A549 treated with dexamethasone at 1 μM for 4 hours (cell line): ENCODE measurements at places on chromosomes 11 and 22. TPM values are rescaled to one million over a fixed set of nuclear protein-coding genes. Genes with fewer than 3 reads are reported as not detected.

The OR52B6 gene
- total RNA-seq: not detected in 5 replicates

The DCHS1 gene
- total RNA-seq: 0.07 to 0.15 TPM (median 0.09 TPM) in 5 replicates

The ALDH3B2 gene
- total RNA-seq: 0.04 to 0.06 TPM (median 0.06 TPM) in 3 of 5 replicates, not detected in the others

The HNRNPUL2 gene
- total RNA-seq: 40.5 to 45.2 TPM (median 43.3 TPM) in 5 replicates

The NARS2 gene
- total RNA-seq: 17.4 to 22.7 TPM (median 18.9 TPM) in 5 replicates

The MRGPRE gene
- 0.06 to 0.14 TPM (median 0.08 TPM) in 4 of 5 replicates, not detected in the other for total RNA-seq

The SESN3 gene
- 0.05 to 0.23 TPM (median 0.11 TPM) in 5 replicates for total RNA-seq

The C1QTNF4 gene
- total RNA-seq: 0.06 to 0.07 TPM in 2 of 5 replicates, not detected in the others

The MMP1 gene
- total RNA-seq: 0.50 to 1.3 TPM (median 0.93 TPM) in 5 replicates

The MS4A1 gene
- total RNA-seq: not detected in 5 replicates

The TSPAN18 gene
- total RNA-seq: 3.1 to 5.1 TPM (median 4.8 TPM) in 5 replicates

The LMO1 gene
- total RNA-seq: 1.9 to 3.6 TPM (median 2.7 TPM) in 5 replicates

The C11orf97 gene
- not detected in 5 replicates for total RNA-seq

The OR2D2 gene
- not detected in 5 replicates for total RNA-seq

The IMMP1L gene
- total RNA-seq: 43.3 to 108 TPM (median 45.0 TPM) in 5 replicates

The NRXN2 gene
- 0.13 to 0.31 TPM (median 0.20 TPM) in 5 replicates for total RNA-seq

The CPSF7 gene
- total RNA-seq: 73.0 to 80.6 TPM (median 76.0 TPM) in 5 replicates

The APOA5 gene
- total RNA-seq: 0.05 TPM in 1 of 5 replicates, not detected in the others

The GLYAT gene
- not detected in 5 replicates for total RNA-seq

The AGBL2 gene
- 0.59 to 1.1 TPM (median 0.92 TPM) in 5 replicates for total RNA-seq

The DERL3 gene
- total RNA-seq: 0.35 to 0.88 TPM (median 0.74 TPM) in 5 replicates

The RHOD gene
- total RNA-seq: 31.4 to 50.8 TPM (median 45.6 TPM) in 5 replicates
